Right lobe of liver (tissue), 6 donors: ENCODE measurements at places on chromosomes 2 and 18. TPM values are rescaled to one million over a fixed set of nuclear protein-coding genes. Genes with fewer than 3 reads are reported as not detected.

DNA sequence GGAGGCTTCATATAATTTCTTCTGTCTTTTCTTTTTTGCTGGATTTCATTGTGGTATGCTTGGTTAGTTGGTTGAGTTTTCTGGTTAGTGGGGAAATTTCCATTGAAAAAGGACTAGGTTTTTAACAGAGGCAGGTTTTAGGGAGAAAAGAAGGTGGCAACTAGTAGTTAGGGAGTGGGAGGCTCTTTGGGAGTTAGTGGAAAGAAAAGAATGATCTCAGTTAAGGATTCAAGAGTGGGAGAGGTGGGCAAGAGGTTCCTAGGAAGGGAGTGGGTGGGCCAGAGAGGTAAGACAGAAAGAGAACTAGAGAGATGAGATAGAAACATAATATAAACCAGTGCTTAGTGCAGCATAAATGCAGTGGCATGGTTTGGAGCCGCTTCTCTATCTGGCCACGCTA, 96.9 kb downstream of the SPTBN1 start:
- no peak for DNase-seq

DNA sequence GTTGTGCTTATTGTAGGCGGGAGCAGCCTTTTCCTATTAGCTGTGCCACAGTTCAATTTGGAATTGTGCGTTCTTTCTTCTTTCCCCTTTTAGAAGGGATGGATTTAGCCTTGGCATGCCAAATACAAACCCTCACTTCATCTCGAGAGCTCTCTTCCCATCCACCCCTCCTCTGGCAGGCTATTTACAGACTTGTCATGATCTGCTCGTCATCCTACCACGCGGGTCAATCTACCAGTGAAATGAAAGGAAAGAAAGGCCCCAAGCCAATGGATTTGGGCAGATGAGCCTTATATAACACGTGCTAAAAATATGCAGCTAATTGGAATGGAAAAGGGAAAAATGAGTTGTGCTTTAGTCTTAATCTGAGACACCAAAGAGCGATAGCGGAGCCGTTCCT, 277.5 kb downstream of the PRKCE start:
- DNase-seq, result no peak

DNA sequence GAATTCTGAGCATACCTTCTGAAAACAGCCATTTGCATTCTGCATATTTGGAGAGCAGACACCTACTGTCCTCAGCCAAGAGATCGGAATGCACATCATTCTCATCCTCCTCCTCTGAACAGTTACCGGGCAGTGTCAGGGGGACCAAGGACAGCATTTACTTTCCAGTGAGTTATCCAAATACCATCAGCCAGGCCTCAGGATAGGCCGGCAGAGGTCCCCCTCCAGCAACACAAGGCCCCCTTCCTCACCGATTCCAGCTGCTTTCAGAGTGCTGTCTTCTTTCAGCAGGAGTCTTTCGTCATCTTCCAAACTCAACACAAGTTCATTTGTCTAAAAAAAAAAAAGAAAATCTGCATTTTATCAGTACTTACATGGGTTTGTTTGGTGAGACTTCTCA, 55.3 kb downstream of the C2orf76 start:
- DNase-seq, result no peak

BMP10 gene
- total RNA-seq, result 15.4 TPM

DUSP28 gene
- total RNA-seq, result 3.5 TPM

NEUROD1 gene
- not detected for total RNA-seq
